Naive thymus-derived CD8-positive, alpha-beta T cell (primary cell): ENCODE measurements at places on chromosomes 2 and 18. TPM values are rescaled to one million over a fixed set of nuclear protein-coding genes. Genes with fewer than 3 reads are reported as not detected.

DNA sequence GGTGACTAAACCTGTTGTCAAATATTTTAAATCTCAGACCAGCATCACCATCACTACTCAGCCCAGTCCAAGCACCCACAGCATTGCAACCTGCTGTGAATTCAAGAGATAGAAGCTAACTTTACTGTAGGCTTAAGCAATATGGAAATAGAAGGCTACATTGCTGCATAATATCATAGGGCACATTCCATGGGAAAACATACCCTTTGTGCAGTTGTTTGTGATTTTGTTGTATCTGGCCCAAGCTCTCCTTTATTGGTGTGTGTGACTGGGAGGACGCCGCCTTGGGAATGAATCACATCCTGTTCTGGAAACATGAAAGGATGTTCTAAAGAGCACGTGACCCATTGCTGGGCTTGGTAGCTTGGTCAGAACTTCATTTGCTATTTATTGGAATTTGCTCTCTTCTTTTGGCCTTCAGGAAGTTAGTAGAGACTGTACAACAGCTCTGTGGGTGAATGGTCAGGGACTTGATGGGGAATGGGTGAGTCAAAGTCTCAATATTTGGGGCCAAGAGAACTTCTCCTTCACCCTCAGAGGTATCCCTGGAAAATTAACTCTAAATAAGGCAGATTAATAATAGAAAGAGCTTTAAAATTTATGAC, 106.8 kb upstream of the SERPINE2 start:
- DNase-seq, result no peak

DNA sequence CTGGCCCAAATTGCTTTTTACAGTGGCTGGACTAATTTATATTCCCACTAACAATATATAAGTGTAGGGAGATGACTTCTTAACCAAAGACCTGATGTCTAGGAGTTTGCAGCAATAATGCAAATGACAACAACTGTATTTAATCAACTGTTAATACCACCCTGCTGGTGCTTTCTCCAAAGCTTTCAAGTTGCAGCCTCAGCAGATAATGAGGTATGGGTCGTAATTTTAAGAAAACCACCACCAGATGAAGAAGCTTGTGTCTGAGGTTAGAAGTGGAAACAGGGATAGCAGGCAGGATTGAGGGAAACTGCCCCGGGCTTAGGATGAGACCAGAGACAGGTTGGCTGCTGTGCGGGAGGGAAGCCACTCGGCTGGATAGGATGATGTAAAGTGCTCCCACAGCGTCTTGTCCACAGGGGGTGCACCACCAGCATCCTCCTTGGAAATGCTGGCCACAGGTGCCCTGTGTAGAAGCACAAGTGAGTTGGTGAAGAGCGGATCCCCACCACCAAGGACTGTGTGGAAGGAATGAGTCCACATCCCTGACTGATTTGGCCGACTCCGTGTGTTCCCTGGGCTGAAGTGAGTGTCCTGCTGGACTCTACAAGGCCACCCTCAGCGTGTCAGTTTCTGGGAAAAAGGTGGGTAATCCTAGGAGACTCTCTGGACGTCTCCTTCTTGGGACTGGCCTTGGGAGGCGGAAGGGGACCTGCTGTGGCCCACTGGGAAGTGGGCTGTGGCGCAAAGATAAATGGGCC, 76.1 kb upstream of the SMAD2 start:
- DNase-seq, result no peak

DNAH6 gene
- 1.5 TPM for total RNA-seq

ANO7 gene
- total RNA-seq, result 0.57 TPM

NFATC1 gene
- 50.2 TPM for total RNA-seq

STARD7 gene
- total RNA-seq, result 87.5 TPM

DNA sequence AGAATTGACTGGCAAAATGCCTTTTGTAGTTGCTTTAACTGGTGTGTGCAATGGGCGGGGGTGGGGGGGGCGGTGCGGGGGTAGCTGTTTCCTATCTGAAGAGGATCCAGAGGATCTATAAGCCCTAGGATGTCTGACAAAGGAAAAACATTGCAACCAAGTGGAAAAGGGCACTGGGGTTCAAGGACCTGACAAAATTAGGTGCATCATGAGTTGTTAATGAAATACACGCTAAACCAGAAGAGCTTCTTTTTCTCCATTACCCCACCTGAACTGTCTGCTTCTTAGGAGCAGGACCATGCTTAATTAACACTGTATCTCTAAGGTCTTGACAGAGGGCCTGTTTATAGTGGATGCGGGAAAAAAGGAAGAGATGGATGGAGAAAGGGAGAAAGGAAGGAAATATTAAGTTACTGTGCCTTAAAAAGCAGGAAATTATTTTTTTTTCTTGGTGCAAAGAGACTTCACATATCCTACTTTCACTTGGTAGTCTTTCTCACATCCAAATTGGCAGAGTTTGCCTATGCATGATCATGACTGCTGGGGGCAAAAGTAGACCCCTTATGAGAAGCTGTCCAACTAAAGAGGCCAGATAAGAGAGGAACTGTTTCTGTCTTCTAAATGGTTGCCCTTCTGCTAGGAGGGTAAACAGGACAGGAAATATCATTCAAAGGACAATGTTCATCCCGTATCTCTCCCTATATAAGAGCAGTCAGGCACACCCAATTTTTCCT, 4.6 kb downstream of the RND3 start:
- no peak for DNase-seq

GRCh38 chr18:23800902-23801301, 111.6 kb downstream of the LAMA3 start:
- no peak for DNase-seq

DNA sequence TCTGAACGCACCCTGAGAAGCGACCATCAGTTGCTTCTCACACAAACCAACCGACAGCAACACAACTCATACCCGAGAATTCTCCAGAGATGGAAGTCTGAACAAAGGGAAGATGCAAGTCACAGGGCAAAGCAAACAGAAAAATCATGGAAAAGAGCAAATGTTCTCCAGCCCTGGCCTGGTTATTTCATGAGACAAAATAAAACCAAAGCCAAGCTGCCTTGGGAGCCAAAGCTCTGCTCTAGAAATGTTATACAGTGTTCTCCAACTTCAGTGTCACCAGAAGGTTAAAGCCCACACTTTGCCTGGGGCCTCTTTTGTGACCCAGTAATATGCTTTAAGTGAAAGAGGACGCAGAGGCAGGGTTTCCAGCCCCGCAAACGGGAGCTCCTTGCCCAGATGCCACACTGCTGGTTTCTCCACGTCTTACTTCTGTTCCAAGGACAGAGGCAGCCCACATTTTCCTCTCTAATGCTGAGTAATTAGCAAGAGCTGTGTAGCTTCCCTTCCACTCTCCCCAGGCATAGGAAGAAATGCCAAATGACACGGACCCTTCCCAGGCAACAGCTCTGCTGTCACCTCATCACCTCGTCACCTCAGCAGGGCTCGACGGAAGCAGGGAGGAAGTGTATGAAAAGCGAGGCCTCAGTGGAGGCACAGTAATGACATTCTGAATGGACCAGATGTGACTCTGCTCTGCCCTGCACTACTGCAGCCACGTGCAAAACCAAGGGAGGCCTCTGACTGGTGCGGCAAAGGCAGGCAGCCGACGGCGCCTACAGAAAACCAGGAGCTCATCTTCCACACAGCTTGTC, 64.7 kb downstream of the FBXO15 start:
- no peak for DNase-seq

EMILIN1 gene
- total RNA-seq, result 0.86 TPM

VSNL1 gene
- not detected for total RNA-seq

GRCh38 chr2:26456440-26457250, 21.3 kb downstream of the OTOF start:
- DNase-seq, result no peak

- no peak for DNase-seq
Measured at GRCh38 chr2:11562011-11562410, 28.2 kb downstream of the GREB1 start.

DNA sequence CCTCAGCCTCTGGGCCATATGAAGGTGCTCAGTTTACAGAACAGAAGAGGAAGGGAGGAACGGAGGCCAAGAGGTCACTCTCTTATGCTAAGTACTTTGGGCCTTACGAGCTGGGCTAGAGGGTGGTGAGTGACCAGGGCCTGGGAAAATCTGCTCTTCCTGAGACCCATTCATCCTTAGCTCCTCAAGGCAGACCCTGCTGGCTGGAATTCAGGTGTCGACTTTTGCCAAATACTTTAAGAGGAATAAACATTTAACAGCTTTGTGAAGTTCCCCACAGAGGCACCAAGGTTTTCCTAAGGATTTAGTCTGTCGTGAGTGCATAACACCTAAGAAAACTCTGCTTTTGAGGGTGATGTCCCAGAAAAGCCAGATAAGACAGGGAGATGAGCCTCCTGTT, 129.7 kb upstream of the SIX2 start:
- no peak for DNase-seq

DNA sequence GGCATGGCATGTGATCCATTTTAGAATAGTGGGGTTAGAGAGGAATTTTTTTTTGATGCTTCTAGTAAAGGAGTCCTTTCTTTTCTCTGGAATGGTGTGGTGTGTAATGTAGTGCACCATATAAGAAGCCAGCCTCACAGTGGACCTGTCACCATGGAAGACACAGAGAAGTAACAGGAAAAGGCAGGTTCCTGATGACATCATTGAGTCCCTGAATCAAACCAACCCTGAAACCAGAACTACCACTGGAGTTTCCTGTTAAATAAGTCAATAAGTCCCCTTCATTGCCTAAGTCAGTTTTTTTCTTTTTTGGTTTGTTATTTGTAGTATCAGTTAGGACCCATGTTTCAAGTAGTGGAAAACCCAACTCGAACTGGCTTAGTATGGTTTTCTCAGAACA, 11.9 kb downstream of the ADCYAP1 start:
- no peak for DNase-seq

SERPINB3 gene
- total RNA-seq, result not detected

- no peak for DNase-seq
Measured at GRCh38 chr2:7758073-7758759, 841.0 kb downstream of the RNF144A start.
